Pulmonary artery endothelial cell (primary cell): ENCODE measurements at places on chromosomes 4 and X.

- no peak for DNase-seq
These were observed 28.2 kb upstream of the APLN start for GRCh38 chrX:129682979-129683378.

- DNase-seq, result no peak
These were observed 282.9 kb downstream of the RAB28 start for GRCh38 chr4:13201241-13201640.

- peak; percentile 41 for DNase-seq
These were observed 5.1 kb upstream of the CXCL10 start for GRCh38 chr4:76028350-76028765.

- no peak for DNase-seq
These were observed 235.4 kb downstream of the RAB28 start for GRCh38 chr4:13248621-13249298.

GRCh38 chr4:54473077-54473545 lies 184.6 kb upstream of the KIT start:
- no peak for DNase-seq

- DNase-seq, result no peak
These were observed 602.5 kb downstream of the RAPGEF2 start for GRCh38 chr4:159705334-159705733.
